ENCODE measurements at places on chromosomes 5 and 9.

GRCh38 chr5:3265131-3265885, 330.3 kb upstream of the IRX1 start:
- DNase-seq: no peak

GRCh38 chr5:149114403-149115312, 26.6 kb upstream of the ABLIM3 start:
- peak; percentile 45 for DNase-seq

GRCh38 chr9:126097679-126098078, 228.9 kb upstream of the MVB12B start:
- no peak for DNase-seq

- DNase-seq: peak; percentile 24
These were observed 292.4 kb downstream of the CD180 start for GRCh38 chr5:66904189-66904588.

GRCh38 chr5:4977416-4978110, 162.6 kb upstream of the ADAMTS16 start:
- DNase-seq: no peak

DNA sequence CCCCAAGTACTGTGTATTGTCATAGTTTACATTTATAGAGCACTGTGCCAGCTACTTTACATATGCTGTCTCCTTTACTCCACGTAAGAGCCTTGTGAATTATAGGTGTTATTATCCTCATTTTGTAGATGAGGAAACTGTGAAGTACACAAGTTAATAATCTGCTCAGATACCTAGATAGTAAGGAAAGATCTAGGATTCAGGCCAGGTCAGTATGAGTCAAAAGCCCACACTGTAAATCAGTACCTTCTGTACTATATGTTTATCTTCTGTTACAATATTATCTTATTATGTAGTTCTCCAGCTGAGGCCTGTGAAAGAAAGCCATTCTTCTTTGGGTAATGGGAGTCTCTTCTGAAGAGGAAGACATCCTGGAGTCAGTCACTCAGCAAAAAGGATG, 72.4 kb upstream of the TLX3 start:
- DNase-seq: no peak

DNA sequence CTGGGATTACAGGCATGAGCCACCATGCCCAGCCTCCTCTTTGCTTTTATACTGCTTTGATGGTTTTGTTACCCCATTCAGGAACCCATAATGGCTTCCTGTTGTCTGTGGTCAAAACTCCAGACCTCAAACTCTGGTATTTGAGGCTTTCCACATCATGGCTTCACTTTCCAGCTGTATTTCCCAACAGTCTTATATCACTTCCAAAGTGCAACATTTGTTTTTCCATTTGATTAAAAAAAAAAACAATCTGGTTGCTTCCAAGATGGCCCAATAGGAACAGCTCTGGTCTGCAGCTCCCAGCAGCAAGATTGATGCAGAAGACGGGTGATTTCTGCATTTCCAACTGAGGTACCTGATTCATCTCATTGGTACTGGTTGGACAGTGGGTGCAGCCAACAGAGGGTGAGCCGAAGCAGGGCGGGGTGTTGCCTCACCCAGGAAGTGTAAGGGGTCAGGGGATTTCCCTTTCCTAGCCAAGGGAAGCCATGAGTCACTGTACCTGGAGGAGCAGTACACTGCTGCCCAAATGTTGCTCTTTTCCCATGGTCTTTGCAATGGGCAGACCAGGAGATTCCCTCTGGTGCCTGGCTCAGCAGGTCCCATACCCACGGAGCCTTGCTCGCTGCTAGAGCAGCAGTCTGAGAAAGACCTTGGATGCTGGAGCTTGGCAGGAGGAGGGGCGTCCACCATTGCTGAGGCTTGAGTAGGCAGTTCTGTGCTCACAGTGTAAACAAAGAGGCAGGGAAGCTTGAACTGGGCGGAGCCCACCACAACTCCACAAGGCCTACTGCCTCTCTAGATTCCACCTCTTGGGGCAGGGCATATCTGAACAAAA, 458.4 kb downstream of the KDM4C start:
- DNase-seq: no peak

GRCh38 chr5:109141222-109142200, 268.3 kb downstream of the PJA2 start:
- no peak for DNase-seq

GRCh38 chr9:82720515-82720914, 342.4 kb downstream of the RASEF start:
- no peak for DNase-seq

GRCh38 chr9:86795823-86796553, 151.3 kb downstream of the GAS1 start:
- no peak for DNase-seq

- DNase-seq: no peak
These were observed 69.7 kb downstream of the TRIO start for GRCh38 chr5:14212838-14213237.

GRCh38 chr9:124079176-124079925, 67.8 kb downstream of the LHX2 start:
- DNase-seq: no peak

GRCh38 chr5:124870070-124870469, 123.6 kb upstream of the ZNF608 start:
- no peak for DNase-seq

Data from NCI-H2029 (cell line).